ENCODE measurements at places on chromosomes 3 and 15.

GRCh38 chr3:131361464-131362421, 19.8 kb upstream of the NUDT16 start:
- DNase-seq = peak; percentile 69

DNA sequence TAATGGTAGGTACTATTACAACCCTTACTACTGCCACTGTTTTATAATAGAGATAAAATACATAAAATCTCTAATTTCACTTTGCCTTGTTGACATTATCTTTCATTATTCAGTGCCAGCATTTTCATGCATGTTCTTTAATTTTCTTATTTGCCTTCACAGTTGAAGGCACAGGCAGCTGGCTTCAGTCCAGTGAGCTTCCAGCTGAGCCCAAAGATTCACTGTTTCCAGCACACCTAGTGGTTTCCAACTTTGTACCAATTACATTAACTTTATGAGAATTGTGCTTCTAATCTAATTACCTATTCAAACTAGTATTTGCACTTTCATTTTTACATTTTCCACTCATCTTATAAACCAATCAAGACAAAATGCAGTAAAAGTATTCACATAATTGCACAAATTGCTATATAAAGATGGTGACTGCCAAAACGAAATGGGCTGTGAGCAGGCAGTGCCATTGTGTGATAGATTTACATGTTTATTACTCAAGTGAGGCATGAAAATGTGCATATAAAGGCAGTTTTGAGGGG, 228.3 kb downstream of the MFSD1 start:
- DNase-seq = no peak

- peak; percentile 72 for DNase-seq
Measured at GRCh38 chr3:123658118-123658851, 73.4 kb upstream of the HACD2 start.

- DNase-seq = no peak
Measured at GRCh38 chr3:13879946-13880810, at the start of gene WNT7A. WNT7A (minus strand) TSS chr3:13880071; CDS start chr3:13879816, 255 bp downstream.

DNA sequence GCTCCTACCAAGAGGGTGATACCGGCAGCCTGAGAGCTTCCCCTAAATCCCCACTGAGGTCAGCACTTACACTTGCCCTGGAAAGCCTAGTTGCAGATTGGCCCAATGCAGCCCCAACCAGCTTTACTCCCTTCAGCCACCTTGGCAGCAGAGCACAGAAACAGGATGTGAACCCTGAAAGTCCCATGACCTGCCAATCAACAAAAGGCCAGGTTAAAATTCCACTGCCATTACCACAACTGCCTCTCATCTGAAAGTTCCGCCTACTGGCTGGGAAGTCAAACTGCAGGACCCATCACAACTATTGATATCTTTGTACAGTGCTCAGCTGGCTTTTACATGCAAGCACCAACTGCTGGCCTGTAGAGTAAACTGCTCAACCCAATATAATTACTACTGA, 156.2 kb downstream of the ZMAT3 start:
- DNase-seq = no peak

GRCh38 chr3:55622733-55623132, 135.6 kb upstream of the WNT5A start:
- DNase-seq = peak; percentile 35

GRCh38 chr3:187367561-187368103, 553 bp upstream of the RTP4 start:
- no peak for DNase-seq

DNA sequence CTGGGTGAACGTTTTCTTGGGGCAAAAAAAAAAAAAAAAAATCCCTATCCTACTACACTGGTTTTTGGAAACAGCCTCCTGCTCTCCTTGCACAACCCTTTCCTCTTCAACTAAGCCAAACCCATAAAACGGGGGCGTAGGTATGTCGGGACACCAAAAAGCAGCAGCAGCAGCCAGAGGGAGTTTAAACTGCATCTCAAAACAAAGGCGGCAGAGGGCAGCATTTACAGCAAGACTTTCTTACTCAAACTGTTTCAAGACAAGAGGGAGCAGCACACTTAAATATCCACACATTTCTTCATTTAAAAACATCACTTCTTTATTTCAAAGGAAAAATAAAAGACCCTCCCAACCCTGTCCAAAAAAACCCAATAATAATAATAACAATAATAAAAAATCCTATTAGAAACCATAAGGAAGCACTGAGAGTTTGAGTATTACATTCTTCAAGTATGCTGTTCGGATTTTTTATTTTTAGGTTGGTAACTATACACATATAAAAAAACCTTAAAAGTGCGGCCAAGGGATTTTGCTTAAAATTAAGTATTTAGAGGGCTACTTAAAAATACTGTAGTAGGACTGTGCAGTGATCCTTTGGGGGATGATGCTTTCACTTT, 43.9 kb upstream of the PLXND1 start:
- DNase-seq = peak; percentile 87

GRCh38 chr3:12371525-12372140, 82.8 kb downstream of the PPARG start:
- peak; percentile 57 for DNase-seq

GRCh38 chr15:79973456-79974195, 2.6 kb upstream of the BCL2A1 start:
- DNase-seq = no peak

- no peak for DNase-seq
Measured at GRCh38 chr3:100029689-100030088, 84.6 kb downstream of the FILIP1L start.

- DNase-seq = no peak
Measured at GRCh38 chr3:66033241-66034138, 5.2 kb downstream of the MAGI1 start.

GRCh38 chr3:62574266-62574898, 201.0 kb upstream of the FEZF2 start:
- no peak for DNase-seq
